Left cardiac atrium (tissue), 4 donors: ENCODE measurements at places on chromosomes 12 and 14. TPM values are rescaled to one million over a fixed set of nuclear protein-coding genes. Genes with fewer than 3 reads are reported as not detected.

Gene KRT6C
- total RNA-seq, result not detected

Gene COX8C
- not detected for total RNA-seq

Gene MRPL52
- total RNA-seq, result 79.4 TPM

DNA sequence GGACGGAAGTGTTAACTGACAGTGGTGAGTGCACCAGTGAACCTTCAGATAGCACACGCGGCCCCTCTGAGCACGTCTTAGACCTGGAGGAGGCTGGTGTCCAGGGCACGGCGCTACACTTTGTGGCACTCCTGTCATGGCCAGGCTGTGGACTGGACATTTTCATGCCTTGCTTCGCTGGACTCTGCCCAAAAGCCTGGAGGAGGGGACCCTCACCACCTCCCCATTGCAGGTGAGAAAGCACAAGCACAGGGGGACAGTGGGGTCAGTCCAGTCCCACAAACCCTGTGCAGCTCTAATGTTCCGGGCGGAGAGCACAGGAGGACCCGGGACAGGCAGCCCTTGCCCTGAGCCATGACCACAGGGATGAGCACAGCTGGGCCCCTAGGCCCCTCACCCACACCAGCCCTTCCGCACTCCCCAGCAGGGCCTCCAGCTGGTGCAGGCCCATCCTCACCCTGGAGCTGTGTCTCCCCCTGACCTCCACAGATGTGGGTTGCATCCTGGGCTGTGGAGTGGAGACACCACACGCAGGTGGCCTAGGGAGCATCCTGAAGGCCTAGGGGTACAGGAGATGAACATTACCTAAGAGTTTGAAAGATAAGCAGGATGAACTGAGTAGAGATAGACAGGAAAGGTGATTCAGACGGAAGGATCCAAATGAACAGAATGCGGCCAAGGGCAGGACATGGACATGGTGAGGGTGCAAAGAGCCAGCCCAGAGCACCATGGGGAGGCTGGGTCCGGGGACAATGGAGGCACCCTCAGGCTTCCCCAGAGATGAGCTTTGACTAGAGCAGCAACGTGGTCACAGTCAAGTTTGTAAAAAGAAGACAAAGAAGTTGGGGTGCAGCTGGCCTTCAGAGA is 132.8 kb downstream of the BCL11B start:
- no peak for DNase-seq

GRCh38 chr12:30764251-30764650 is 9.5 kb upstream of the CAPRIN2 start:
- no peak for DNase-seq

- DNase-seq, result no peak
Measured at GRCh38 chr14:67934087-67934486, 114.5 kb downstream of the RAD51B start.

DNA sequence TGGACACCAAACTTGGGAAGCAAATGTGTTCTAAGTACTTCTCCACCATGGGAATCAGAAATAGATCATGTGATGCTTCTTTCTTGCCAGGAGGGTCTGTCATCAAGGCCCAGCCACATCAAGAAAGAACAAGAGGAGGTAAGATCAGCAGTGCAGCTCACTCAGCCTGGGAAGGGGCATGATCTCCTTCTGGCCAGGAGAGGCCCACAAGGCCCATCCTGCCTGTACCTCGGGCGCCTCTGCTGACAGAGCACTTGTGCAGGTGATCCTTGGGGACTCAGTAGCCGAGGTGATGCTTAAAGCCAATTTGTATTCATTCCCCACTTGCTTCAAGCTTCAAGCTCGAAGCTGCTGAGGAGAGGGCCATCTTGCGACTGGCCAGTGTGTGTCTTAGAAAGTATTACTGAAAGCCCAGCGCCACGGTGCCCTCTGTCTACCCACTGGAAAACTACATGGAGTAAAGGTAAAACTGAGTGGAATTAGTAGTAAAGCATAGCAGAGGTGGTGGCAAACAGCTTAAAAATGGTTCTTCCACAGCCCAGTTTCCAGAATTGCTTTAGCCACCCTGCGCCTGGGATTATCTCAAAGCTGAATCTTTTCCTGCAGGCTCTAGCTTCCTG is 26.2 kb downstream of the RTRAF start:
- no peak for DNase-seq

GRCh38 chr14:70139384-70139783 is 49.4 kb downstream of the SLC8A3 start:
- DNase-seq, result no peak

DNA sequence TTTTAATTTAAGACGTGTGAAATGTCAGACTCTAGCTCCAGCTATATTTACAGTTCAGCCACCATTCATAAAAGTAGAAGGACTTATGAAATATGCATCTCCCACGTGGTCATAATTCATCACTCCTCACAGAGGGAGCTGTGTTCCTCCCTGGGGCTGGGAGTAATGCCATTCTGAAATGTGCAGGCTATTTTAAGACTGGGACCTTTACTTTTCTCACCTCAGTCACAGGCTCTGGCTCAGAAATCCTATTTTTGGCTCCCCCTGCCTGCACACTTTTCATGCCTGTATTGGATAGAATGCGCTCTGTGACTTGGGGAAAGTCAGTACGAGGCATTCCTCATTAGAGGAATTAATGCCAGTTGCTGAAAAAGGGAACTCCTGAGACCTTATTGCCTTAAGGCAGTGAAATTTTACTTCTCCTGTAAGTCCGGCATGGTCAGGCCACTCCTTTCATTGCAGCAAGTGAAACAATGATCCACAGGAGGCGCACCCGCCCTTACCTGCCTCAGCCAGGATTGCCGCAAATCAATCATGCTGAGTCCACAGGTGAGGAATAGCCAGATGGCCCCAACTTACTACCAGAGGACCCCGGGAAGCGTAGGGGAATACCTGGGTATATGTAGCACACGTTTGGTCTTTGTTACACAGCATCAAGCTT is 1133.2 kb upstream of the TMEM132C start:
- DNase-seq, result no peak

- DNase-seq, result no peak
Measured at GRCh38 chr14:34582117-34582680, 42.7 kb upstream of the EAPP start.

- no peak for DNase-seq
Measured at GRCh38 chr12:127150479-127150878, 1116.5 kb upstream of the TMEM132C start.

- no peak for DNase-seq
Measured at GRCh38 chr12:71725011-71725410, 29.7 kb upstream of the RAB21 start.

DNA sequence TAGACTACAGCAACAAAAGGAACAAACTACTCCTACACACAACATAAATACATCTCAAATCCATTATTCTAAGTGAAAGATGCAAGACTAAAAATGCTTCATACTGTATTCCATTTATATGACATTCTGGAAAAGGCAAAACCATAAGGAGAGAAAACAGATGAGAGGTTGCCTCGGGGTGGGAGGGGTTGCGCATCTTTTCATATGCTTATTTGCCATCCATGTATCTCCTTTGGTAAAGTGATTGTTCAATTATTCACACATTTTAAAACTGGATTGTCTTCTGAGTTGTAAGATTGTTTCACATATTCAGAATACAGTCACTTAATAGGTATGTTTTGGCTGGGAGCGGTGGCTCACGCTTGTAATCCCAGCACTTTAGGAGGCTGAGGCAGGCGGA is 5.1 kb upstream of the TMEM263 start:
- no peak for DNase-seq

DNA sequence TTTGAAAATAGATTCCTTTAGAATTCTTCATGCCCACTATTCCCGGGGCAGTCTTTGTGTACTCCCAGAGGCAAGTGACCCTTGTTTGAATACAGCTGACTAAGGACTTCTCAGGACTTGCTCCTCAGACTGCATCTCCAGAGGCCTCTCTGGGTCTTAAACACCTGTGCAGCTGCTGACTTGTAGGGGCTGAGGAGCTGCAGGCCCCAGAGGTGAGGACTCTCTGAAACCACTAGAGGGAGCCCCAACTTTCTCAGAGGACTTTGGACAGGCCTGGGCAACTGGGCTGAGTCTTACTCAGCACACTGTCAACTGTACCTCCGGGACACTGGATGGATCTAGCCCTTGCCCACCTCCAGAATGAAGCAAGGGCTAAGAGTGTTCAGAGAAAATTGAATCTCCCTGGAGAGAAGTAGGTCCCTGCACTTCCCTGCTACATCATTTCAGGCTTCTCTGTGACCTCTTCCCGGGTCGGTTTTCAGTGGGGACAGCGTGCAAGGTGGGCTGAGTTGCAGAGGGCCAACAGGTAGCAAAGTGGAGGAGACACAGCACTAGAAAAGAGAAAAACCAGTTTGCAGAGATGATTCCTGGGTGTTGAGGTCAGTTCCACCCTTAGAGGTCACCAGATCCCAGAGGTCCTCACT is 164.6 kb downstream of the TMEM117 start:
- no peak for DNase-seq

GRCh38 chr12:132029503-132030300 is 80.0 kb downstream of the EP400 start:
- no peak for DNase-seq

- DNase-seq, result no peak
Measured at GRCh38 chr12:13183620-13184019, 12.9 kb upstream of the EMP1 start.

DNA sequence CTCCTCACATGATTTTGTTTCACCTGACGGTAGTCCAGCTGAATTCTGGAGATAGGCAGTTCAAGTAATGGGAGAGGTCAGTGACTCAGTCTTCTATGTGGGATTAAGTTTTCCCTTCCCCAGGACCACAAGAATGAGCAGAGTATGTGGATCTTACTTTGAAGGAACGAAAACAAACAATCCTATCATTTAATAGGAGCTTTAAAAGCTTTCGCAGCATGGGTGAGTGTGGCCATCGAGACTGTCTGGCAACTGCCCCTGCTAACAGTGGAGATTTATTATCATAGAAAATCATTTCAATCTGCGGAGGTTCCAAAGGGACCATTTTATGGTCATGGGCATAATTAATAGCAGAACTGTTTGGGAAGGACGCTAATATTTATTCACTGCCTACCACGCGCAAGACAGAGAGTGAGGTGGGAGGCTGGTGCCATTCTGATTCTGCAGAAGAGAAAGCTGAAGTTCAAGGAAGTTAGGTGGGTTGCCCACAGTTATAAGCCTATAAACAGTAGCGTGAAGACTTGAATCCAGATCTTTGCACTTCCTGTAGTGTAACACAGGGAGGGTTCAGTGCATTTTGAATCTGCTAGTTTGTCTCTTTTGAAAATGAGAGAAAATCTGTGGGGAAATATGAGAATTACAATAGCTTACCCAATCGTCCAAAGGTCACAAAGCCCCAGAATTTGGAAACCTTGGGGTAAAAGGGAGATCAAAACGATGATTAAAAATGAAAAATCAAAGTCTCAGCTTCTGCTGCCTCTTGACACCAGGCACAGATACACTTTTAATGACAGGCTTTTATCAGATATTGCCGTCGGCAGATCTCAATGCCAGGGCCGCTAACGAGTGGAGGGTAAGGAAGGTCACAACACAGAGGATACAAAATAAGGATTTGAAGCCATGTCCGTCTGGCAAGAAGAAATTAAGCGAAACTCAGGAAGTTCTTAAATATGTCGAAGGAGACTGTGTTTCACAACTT is 209.6 kb downstream of the CRADD start:
- DNase-seq, result no peak

GRCh38 chr12:76391461-76391860 is 43.2 kb upstream of the BBS10 start:
- no peak for DNase-seq

DNA sequence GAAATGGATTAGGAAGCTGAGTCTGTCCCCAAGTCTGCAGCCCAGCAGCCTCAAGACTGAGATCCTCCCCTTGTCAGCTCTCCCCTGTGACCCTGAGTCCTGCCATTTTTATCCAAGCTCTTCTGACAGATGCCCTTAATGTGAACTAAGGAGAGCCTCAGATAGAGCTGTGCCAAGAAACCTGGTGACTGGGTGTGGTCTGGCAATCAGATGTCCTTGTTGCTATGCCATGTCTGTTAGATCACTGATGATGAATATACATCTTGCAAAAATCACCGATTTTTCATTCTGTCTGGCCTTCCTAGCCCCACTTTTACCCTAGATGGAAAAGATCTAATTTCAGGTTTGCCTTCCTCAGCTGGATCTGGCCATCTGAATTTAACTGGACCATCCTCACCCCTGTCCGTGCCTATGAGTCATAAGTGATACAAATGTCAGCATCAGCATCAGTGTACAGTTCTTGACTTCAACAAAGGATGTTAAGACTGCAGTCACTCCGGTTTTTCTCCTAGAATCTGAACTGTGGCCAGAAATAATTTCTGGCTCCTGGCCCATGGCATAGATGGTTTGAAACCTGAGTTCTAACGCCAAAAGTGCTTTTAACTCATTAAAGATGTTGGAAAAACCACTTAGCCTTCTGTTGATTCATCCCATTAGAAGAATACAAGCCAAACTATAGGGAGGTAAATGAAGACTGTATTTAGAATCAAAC is 61.2 kb upstream of the GRIP1 start:
- DNase-seq, result no peak

DNA sequence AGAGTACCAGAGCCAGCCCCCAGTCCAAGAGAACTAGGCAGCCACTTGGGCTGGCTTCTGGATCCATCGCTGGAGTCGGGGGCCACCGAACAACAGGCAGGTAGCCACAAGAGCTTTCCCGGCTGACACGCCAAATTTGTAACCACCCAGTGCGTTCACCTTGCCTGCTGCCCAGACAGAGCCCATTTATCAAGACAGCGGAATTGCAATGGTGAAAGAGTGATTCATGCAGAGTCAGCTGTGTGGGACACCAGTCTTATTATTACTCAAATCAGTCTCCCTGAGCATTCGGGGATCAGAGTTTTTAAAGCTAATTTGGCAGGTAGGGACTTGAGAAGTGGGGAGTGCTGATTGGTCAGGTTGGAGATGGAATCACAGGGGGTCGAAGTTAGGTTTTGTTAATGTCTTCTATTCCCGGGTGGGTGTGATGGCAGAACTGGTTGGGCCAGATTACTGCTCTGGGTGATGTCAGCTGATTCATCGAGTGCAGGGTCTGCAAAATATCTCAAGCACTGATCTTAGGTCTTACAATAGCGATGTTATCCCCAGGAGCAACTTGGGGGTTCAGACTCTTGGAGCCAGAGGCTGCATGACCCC is 64.3 kb downstream of the PDE6H start:
- no peak for DNase-seq

GRCh38 chr14:91827746-91828145 is 39.6 kb downstream of the TC2N start:
- DNase-seq, result no peak

DNA sequence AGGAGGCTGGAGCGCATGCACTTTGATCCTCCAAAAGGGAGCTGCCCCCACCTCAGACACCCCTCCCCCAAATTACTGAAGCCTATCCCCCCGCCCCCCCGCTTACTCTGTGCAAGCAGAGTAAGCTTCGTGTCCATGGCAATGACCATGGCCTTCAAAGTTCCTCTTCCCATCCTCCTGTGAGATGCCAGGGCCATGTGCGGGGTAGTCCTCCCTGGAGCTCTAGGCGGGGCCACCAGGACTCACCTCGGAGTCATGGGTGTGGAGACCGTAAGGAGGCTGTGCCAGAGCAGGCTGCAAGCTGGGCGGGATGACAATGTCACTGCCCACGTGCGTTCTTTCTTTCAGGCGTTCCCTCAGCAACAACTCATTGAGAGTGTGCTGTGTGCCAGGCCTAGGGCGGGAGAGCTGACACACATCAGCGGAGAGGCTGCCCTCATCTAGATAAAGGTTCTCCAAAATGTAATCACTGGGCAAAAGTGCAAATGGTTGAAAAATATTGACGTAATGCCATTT is 66.8 kb downstream of the C14orf132 start:
- DNase-seq, result no peak
